ENCODE measurements at places on chromosomes 7 and 10.

DNA sequence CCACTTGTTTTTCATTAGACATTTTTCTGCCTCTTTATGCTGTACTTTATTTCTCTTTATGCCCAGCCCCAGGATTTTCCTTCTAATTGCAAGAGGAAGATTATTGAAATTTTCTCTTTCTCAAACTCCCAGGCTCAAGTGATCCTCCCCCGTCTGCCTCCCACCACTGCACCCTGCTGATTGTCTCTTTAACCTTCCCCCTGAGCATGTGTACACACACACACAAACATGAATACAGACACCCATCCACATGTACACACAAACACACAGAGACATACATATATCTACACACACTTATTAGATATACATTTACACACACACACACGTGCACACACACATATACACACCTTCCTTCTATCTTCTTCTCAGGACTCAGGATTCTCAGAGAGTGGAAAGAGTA, 37.3 kb upstream of the MAP3K8 start:
- no peak for DNase-seq

DNA sequence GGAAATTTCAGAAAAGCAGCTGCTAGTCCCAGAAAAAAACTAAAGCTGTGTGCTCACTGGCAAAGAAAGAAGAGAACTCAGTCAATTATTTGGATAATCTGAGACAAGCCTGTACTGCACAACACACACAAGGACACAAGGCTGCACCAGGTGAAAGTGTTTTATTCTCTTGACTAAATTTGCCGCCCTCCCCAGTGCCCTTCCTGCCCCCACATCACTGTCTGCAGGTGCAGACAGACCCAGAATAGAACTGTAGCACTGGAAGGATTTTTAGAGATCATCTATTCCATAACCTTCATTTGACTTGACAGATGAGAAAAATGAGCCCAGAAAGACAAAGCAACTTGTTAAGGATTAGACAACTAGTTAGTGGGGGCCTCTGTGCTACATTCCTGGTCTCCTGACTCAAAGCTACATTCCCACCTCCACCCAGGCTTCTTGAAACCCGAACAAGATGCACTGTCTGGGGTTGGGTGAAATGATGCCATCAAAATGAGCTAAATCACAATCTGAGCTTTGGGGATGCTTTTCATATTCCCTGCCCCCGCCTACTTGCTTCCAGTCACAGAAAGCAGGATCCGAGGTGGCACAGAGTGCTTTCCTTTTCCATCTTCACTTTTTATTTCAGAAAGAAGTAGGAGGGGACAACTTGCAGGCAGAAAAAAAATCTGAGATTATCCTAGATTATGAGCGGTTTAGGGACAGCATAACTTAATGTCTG, 5.2 kb upstream of the VAX1 start:
- DNase-seq = no peak

- peak; percentile 70 for DNase-seq
Measured at GRCh38 chr10:103859161-103860086, 4.0 kb upstream of the SH3PXD2A start.

- no peak for DNase-seq
Measured at GRCh38 chr7:131896165-131896863, 339.9 kb upstream of the PODXL start.

GRCh38 chr10:36542493-36542892, 582.9 kb upstream of the ANKRD30A start:
- DNase-seq = no peak

GRCh38 chr10:88934900-88935672, 17.5 kb downstream of the ACTA2 start:
- DNase-seq = peak; percentile 65
